ENCODE measurements at places on chromosomes 12 and 14. TPM values are rescaled to one million over a fixed set of nuclear protein-coding genes. Genes with fewer than 3 reads are reported as not detected.

Gene BEGAIN
- not detected for total RNA-seq

Gene SPIC
- not detected for total RNA-seq

Gene CLEC9A
- 2.6 TPM for total RNA-seq

Gene NEUROD4
- total RNA-seq, result not detected

Gene RNASE1
- total RNA-seq, result 604 TPM

Gene BMAL2
- total RNA-seq, result 22.5 TPM

Gene EIF5
- total RNA-seq, result 202 TPM

Gene C12orf54
- not detected for total RNA-seq

Gene CEP83
- 44.4 TPM for total RNA-seq

Gene PLA2G1B
- not detected for total RNA-seq

Gene TMCC3
- total RNA-seq, result 9.0 TPM

Gene RALGAPA1
- total RNA-seq, result 200 TPM

- peak; percentile 43 for DNase-seq
These were observed 662 bp upstream of the ATP2A2 start for GRCh38 chr12:110280392-110280778.

DNA sequence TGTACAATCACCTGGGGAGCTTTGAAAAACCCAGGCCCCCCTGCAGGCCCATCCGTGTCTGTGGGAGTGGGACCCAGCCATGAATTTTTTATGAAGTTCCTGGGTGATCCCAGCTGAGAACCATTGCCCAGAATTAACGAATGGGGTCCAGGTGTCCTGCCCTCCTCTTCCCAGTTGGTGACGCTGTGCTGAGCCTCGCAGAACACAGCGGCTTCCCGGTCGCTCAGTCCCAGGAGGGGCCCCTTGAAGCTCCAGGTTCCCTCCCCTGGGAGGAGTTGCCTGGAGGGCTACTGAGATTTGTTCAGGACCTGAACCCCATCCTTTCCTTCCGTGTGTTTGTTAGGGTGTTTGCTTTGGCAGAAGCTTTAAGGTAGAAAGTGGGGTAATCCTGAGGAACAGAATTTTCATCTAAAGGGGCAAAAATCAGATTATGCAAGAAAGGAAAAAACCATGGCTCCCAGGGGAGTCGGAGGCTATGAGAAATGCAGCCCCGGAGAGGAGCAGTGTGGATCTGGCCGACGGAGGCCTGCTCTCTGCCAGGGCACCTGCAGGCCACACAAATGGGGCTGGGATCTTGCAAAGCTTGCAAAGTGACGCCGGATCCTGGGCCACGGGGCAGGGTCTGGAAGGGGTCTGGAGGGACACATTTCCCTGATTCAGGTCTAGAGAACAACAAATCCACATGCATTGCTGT, 164.7 kb upstream of the PRMT8 start:
- no peak for DNase-seq

DNA sequence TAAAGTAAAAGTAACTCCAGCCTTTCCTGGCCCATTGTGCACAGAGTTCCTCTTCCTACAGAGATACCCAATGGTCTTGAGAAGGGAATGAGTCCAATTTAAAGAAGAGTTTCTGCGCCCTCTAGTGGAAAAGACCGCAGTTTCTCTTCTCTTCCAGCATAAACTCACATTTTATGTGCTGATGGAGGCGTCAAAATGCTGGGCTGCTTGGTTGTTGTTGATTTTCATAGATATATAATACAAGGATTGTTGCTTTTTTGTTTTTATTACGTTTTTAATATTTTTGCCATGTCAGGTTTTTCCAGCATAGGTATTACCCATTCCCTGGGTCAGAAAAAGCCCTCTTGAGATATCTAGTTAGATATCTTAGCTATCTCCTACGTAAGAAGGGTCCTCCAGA, 356.9 kb upstream of the STXBP6 start:
- no peak for DNase-seq

DNA sequence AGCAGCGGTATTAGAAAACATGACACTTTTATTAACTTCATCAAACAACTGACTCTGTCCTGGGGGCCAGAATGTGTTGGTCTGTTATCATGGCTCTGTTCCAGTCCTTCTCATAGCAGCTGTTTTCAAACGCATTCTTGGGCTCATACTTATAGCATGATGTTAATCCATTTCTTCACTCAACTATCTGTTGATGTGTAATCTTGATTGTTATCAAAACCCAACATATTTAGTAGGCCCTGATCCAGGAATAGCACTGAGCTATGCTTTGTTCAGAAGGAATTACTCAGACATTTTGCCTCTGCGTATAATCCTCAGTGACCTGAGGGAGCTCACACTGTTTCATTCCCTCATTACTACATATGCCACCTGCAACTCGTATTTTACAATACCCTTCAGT, 315.9 kb downstream of the BMP4 start:
- no peak for DNase-seq

DNA sequence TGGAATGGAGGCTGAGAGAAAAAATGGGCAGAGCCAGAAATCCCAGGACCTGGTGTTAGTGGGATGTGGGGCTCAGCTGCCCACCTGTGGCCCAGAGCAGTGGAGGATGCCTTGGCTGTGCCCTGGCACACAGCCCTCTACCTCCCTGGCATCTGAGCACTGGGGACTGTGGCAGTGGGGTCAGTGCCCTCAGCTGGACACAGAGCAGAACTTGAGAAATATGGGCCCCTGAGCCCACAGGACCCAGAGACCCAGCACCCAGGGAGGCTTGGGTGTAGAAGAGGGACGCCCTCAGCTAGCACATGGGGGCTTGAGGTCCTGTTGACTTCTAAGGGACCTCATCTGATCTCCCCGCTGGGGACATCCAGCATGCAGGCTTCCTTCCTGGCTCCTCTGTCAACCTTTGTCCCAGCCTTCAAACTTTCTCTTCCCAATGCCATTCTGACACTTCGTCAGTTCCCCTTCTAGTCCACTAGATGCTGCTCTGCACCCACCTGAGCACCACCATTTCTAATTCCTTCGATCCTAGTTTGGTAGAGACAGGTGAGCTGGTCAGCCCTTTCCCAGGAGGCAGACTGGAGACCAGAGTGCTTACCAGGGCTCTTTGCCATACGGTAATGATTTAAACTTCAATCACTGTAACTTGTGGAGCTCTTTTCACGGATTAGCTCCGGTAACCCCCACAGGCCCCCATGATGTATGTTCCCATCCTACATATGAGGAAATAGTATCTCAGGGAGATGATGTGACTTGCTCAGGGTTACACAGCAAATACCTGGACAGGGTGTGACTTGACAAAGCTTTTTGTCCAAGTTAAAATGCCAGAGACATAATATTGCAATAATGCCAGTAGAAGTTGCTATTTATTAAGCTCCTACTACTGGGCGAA, 143.7 kb downstream of the ASCL4 start:
- DNase-seq, result no peak

DNA sequence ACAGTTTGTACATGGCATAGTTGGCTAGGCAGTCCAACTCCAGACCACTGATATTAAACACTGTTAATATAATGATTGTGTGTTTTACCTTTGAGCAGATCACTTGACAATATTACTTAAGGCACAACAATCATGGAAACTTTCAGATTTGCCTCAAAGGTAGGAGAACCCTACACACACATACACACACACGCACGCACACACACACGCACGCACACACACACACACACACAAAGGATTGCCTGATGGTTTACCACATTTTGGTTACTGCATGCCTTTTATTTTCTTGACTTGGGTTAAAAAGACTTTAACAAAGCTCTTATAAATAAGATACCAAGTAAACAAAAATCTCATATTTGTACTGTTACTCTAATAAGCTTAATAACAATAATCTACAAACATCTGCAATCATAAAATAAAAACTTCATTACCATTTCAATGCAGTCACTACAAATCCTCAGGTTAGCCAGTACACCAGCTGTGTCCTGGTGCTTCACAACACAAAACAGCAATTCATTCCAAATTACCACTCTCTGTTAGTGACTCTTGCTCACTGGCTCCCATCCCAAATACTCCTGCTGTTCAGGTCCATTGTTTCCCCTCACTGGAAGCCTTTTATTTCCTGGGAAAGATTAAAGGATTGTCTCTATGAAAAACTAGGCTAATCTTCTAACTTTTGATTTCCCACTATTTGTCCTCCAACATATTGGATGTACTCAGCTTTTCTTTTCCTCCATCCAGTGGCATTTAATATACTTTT, 175.2 kb upstream of the ATP2B1 start:
- DNase-seq, result no peak

- DNase-seq, result no peak
These were observed 25.9 kb downstream of the FUT8 start for GRCh38 chr14:65438266-65438933.

- DNase-seq, result peak; percentile 89
These were observed 68.2 kb upstream of the ETV6 start for GRCh38 chr12:11581179-11581755.

GRCh38 chr12:116442946-116443345, 116.2 kb upstream of the MAP1LC3B2 start:
- DNase-seq, result no peak

DNA sequence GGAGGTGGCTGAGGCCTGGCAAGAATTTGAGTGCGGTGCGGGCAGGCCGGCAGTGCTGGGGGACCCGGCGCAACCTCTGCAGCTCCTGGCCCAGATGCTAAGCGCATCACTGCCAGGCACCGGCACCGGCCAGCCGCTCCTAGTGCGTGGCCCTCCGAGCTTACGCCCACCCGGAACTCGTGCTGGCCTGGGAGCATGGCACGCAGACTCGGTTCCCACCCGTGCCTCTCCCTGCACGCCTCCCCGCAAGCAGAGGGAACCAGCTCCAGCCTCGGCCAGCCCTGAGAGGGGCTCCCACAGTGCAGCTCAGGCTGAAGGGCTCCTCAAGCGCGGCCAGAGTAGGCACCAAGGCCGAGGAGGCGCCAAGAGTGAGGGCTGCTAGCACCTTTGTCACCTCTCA, 63.7 kb downstream of the CCDC60 start:
- DNase-seq, result no peak

Data from stomach (tissue), 19 donors.